ENCODE measurements at places on chromosomes 16 and 17.

DNA sequence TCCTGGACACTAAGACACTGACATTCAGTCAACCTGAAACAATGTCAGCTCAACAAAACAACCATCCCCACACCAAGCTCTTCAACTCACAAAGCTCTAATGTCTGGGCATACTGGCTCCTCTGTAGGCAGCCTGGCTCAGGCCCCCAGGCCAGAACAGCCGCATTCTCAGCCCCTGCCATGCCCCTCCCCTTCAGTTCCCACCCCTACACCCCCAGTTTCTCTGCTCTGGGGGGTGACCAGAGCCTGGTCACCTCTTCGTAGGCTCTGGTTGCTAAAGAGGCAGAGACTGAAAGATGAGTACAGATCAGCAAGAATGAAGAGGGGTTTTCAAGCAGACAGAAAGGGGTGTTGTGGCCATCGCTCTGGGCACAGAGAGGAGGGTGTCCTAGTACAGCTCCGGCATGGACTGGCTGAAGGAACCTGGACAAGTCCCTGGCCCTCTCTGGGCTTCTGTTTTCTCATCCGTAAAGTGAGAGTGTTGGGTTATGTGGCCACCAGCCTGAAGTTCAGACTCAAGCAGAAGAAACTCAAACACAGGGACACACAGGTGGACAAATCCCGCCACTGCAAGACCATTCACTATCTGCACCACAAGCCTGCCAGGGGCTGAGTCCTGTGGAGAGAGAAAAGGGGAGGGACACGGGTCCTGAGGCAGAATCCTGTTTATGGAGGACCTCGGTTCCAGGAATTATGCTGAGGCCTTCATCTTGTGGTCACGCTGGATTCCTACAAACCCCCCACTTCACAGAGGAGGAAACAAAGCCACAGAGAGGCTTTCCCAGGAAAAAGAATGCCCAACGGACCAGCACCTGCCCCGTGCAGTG is 987 bp upstream of the SLC4A1 start:
- DNase-seq = no peak

- peak; percentile 67 for DNase-seq
These were observed 40.9 kb downstream of the RAP1GAP2 start for GRCh38 chr17:2837147-2837561.

GRCh38 chr17:7508846-7509245 is 24.7 kb downstream of the POLR2A start:
- DNase-seq = no peak

- DNase-seq = no peak
These were observed 26.4 kb downstream of the ARHGAP17 start for GRCh38 chr16:24988593-24989338.

DNA sequence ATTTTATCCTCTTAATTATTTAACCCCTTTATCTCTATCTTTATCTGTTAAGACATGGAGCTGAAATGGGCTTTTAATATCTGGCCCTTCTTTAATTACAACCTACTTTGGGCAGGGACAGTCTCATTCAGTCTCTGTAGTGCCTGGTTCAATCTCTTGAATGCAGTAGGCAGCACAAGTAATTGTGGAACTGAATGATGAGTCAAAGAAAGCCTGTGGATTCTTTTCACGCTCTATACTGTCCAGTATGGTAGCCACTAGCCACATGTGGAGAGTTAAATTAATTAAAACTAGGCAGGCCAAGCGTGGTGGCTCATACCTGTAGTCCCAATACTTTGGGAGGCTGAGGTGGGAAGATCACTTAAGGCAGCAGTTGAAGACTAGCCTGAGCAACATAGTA is 9.3 kb downstream of the BPTF start:
- DNase-seq = no peak

GRCh38 chr16:65739518-65739917 is 617.7 kb upstream of the CDH11 start:
- DNase-seq = no peak

DNA sequence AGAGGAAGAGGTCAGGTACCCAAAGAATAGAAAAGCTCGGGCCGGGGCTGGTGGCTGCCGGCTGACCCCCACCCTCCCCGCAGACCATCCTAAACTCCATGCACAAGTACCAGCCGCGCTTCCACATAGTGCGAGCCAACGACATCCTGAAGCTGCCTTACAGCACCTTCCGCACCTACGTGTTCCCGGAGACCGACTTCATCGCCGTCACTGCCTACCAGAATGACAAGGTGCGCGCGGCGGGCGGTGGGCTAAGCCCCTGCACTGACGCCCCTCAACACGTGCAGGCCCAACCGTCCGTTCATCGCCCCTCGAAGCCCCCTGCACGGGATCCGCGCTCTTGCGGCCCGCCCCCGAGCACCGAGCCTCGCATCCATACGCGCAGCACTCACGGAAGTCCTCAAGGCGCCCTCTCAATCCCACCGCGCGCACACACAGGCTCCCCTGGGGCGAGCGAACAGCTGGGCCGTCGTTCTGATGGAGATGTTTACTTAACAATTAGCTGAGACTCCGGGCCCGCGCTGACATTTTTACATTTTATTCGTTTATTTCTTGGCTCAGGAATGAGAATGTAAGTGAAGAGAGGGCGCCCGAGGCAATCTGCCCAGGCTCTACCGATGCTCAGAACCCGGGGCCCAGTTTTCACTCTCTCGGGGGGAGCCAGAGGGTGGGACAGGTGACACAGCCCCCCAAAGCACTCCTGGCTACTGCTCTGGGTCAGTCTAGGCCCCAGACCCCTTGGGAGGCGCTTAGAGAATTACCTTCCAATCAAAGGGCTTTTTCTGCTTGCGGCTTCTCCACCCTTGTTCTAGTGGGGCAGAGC is 3.5 kb downstream of the TBX2 start:
- peak; percentile 70 for DNase-seq

GRCh38 chr17:82449131-82449882 is 1.2 kb downstream of the CYBC1 start:
- DNase-seq = peak; percentile 84

DNA sequence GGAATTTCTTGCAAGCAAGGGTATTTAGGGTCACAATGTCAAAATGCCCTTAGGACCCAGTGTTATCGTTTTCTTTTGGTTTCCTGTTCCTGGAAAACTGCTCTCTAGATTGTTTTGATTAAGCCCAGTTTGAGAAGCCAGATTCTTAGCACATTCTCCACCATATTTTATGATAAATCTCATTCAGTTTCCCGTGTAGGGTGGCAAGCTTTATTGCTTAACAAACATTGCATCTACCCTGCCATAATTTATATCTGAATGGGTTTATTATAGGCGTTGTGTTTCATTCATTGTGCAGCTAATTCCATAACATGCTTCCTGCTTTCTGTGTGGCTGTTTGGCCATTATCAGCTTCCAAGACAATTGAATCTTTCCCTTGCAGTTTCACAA is 389.1 kb upstream of the DYNLRB2 start:
- DNase-seq = no peak

DNA sequence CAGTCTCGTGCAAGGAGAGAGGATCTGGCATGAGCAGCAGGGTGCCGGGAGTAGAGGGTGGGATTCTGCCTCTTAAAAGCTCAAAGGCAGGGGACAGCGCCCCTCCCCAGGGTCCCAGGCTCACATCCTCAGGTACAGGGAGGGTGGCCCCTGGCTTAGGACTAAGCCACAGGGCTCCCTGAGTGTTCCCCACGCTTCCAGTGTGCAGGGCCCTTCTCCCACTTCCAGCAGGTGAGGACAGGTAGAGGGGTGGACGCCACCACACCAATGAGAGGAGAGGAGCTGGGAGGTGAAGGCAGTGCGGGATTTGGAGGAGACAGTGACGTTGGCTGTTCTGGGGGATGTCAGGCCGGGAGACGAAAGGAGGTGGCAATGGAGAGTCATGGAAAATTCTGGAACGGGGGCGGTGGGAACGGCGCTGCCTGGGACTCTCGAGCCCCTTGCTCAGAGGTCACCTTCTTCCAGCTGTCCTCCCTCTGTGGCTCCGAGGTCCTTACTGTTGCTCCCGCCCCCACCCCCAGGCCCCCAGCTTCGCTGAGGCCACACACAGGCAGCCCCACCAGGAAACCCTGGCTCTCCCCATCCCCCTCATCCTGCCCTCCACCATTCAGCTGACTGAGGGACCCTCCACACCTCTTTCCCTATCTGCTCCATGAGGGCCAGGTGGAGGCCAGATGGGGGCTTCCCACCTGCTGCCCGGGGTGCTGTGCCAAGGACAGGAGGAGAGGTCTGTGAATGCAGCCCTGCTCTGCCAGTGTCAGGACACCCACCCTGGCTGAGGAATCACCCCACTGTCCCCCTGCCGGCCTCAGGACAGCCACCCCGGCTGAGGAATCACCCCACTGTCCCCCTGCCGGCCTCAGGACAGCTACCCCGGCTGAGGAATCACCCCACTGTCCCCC is 57.7 kb upstream of the ACSF3 start:
- DNase-seq = no peak

DNA sequence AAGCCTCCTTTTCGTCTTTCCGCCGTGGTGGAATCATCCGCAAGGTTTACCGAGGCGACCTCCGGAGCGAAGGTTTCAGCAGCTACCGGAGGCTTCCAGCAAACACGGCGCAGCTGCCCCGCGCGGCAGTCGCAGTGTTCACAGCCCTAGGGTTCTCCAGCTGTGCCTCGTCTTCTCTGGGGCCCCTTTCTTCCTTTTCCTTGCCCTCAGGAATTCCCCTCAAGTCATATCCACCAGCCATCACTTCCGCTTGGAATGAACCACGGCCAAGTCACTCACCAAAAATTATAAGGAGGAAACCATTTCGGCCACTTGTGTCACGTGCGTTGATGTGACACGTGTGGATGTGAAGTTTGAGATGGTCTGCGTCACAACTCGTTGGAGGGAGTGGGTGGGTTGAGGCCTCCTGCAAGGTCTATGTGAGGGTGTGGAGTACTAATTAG is 636 bp upstream of the ERN1 start:
- no peak for DNase-seq

GRCh38 chr17:29677824-29678223 is 55.1 kb upstream of the CORO6 start:
- DNase-seq = no peak

DNA sequence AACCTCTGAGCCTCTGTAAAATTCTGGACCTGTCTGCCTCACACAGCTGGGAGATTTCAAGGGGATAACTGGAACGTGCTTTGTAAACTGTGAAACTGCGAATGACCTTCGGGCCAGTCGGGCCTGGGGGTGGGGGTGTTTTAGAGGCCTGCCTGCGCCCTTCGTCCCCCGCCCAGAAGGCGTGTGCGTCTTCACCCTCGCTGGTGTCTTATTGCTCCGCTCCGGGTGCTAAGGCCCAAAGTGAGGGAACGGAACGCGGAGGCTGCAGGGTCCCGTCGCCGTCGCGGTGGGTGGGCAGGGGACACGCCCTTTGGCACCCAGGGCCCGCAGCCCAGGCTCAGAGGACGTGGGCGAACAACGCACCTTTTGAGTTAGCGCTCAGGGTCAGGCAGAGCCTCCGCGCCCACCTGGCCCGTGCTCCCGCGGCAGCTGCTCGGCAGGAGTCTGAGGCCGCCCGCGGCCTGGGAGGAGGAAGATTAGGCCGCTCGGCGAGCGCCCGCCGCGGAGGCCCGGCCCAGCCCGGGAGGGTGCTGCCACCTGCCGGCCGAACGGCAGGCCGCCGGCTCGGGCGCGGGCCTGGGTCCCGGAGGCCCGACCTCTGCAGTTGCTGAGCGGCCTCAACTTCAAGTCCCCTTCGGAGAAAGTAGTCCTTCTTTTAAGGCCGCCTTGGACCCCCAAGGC is 29.7 kb downstream of the DCAKD start:
- DNase-seq = peak; percentile 87

DNA sequence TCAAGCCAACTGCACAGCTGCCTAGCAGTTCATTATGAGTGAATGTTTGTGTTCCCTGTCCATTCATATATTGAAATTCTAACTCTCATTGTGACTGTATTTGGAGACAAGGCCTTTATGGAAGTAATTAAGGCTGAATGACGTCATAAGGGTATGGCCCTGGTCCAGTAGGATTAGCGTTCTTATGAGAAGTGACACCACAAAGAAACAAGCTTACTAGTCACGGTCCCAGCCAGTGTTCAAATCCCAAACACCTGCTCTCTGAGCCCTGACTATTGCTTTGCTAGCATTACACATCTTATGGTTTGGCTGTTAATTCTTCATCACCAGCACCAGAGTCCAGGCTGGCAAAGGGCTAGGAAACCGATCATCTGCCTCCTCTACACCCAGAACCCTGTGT is 2.2 kb downstream of the ZNF668 start:
- DNase-seq = no peak

- DNase-seq = no peak
These were observed 44.6 kb downstream of the WSB1 start for GRCh38 chr17:27338536-27338985.

- DNase-seq = peak; percentile 58
These were observed at the start of gene DRC7 for GRCh38 chr16:57694725-57695679. TSS of gene DRC7 (plus strand) at chr16:57694806. CDS start at chr16:57697950, 3,144 bp downstream.

- no peak for DNase-seq
These were observed 825.4 kb downstream of the KCNJ18 start for GRCh38 chr17:22517716-22518115.

DNA sequence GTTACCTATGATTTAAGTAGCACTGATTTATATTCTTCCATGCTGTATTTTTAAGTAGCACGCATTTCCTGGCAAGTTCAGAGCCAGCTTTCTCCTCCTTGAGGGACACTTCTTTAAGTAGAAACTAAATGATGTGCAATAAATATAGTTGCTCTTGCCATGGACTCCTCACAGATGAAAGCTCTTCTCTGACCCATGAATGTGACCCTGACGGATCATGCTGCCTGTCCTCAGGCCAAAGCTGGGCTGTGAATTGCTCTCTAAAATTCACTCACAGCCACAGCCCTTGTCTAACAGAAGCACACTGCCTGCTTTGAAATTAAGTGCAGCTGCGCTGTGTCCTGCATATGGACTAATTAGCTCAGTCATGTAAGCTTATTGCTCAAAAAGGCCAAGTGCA is 438.8 kb downstream of the PMP22 start:
- DNase-seq = no peak

DNA sequence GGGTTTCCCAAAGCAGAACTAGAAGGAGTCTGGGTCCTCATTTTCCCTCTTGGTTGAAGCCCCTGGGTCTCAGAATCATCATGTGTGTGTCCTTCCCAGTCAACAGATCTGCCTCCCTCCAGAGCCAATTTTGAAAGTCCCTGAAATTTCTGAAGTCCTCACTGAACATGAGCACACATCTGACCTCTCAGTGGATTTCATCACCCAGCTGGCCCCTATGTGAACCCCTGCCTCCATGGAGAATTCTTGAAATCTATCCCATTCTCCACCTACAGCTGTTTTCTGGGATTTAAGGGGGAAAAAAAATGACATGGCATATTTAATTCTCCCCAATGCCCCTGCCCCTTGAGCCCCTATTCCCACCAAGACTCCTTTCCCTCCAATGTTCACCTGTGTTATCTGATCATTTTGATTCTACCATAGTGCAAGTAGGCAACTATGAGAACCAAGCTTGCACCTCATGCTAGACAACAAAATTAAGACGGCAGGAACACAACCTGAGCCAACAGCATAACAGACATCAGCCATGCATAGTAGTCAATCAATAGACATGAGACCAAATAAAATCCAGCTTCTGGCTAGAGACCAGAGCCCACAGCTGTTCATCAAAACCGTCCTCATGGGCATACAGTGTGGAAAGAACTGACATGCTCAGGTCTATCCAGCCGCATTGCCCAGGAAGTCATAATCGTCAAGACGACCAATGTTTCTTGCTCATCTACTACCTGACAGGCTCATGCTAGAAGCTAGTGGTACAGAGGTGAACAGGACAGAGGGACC is 14.9 kb downstream of the SOX9 start:
- no peak for DNase-seq
